ENCODE measurements at places on chromosomes 13 and 19. TPM values are rescaled to one million over a fixed set of nuclear protein-coding genes. Genes with fewer than 3 reads are reported as not detected.

DNA sequence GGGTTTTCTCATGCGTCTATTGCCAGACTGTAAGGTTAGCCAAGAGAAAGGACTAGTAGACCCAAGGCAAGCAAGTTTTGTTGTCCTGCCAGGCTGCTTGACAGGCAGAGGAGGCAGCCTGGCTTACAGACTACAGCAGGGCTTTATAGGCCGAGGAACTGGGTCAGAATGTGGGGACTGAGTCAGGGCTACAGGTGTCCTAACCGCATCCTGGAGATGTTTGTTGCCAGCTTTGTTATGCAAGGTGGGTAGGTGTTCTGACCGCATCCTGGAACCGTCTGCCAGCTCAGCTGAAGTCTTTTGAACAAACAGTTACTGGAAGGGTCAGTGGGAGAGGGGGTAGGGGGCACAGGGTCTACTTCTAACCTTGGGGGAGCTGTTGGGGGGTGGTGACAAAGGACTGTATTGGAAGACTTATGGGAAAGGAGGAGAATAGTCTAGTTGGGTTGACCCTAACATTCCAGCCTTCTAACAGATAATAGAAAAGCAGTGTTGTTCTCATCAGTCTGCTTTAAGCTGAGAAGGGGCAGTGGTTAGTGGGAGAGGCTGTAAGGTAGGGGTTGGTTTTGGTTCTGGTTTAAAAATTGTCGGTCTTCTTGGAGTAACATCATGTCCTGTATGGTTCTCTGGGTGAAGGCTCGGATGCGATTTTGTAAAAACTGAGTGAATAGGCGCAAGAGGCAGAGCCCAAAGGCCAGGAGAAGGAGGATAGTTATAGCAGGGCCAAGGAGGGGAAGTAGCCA is 913.8 kb upstream of the SLITRK5 start:
- no peak for DNase-seq

- no peak for DNase-seq
These were observed 320.9 kb downstream of the DCLK1 start for GRCh38 chr13:35810321-35810720.

DNA sequence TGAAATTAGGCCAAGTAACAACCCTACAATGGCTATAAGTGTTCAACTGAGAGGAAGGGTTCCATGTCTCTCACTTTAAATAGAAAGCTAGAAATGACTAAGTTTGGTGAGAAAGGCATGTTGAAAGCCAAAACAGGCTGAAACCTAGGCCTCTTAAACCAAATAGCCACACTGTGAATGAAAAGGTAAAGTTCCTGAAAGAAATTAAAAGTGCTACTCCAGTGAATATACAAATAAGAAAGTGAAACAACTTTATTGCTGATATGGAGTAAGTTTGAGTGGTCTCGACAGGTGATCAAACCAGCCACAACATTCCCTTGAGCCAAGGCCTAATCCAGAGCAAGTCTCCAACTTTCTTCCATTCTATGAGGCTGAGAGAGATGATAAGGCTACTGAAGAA is 209.6 kb downstream of the KLF12 start:
- no peak for DNase-seq

DNA sequence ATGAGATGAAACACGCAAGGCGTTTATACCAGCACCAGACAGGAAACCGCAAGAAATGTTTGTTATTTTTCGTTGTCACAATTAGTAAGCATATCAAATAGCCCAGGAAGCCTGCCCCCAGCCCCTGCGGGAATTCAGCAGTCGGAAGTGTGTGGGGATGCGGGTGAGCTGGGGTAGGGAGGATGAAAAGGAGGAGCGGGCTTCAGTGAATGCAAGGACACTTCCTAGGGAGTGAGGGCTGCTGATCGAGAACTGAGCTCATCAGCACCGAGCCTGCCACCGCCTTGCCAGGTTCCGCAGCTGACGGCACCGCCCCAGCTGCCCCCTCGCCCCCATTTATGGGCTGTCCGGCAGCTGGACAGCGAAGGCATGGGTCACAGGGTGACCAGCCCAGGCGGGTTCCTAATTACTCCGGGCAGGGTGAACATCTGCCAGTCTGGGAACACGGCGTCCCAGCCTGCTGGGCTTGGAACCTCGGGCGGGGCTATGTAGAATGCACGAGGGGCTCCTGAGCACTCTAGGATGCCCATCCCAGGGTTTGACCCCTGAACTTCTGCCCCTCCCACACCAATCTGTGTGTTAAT is 1.6 kb upstream of the BEST2 start:
- DNase-seq = no peak

DNA sequence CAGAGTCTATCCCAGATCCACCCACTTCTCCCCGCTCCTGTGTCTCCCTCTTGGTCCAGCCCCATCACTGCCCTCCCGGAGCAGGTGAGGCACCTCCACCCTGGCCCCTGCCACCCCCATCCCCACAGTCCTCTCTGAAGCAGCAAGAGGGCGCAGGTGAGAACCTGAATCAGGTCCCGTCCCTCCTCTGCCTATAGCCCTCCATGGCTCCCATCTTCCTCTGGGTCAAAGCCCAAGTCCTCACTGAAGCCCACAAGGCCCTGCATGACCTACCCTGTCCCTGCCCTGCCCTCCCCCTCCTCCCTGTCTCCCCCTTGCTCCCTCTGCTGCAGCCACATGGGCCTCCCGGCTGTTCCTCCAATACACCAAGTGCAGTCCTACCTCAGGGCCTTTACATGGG is 10.8 kb upstream of the ZNRF4 start:
- DNase-seq = no peak

- DNase-seq = no peak
These were observed 919 bp downstream of the VAV1 start for GRCh38 chr19:6773323-6773931.

The FCER2 gene
- not detected for total RNA-seq

The CCL25 gene
- not detected for total RNA-seq

The BRME1 gene
- total RNA-seq = 15.1 TPM

Measured in neural crest cell (in vitro differentiated cells).